ENCODE measurements at places on chromosomes 6 and 20.

- no peak for DNase-seq
Measured at GRCh38 chr6:111738156-111738555, 132.5 kb upstream of the TRAF3IP2 start.

DNA sequence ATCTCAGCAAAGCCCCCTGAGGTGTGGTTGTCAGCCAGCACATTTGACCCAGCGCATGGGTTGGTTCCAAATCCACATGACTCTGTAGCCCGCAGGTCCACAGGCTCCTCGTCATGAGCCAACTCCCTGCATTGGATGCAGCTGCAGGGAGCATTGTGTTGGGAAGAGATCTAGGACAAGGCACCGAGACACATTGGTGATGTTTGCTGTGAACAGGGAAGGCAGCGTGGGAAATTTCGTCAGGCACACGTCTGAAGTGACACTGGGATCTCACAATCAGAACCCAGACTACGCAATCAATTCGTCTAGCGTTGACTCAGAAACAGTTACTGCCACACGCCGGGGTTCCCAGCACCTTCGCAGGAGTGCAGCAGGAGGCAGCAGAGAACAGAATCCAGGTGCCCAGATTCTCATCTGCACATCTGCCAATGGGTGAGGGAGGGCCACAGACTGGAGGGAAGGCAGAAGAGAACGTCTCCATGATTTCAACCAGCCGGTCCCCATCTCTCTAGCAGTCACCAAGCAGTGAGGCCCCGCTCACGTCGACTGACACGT, 177.0 kb downstream of the TTLL2 start:
- no peak for DNase-seq

GRCh38 chr20:21147593-21147992, 21.7 kb downstream of the KIZ start:
- no peak for DNase-seq

- no peak for DNase-seq
Measured at GRCh38 chr20:48904566-48905296, 16.8 kb upstream of the ARFGEF2 start.

DNA sequence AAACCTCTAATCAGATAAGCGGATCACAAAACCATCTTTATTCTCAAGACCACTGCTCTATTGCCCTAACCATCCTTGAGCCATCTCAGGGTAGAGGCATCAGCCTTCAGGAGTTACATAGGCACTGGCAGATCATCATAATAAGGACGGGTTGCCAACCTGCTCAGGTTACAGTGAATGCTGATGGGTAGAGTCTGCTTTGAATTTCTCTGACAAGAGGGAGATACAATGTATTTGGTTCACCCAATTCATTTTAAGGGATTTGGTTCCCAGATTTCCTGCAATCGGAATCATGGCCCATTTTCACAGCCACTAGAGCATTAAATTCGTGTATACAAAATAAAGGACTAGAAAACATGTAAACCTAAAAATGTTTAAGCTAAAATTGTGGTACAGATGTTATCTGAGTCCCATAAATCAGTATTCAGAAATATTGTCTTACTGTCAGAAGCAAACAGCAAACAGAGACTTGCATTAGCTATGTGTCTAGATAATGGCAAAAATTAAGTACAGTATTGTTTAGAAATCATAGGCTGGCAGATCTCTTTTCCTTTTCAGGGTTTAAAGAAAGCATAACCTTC, 41.9 kb upstream of the TMEM170B start:
- DNase-seq = no peak

GRCh38 chr20:22757424-22758183, 173.2 kb upstream of the FOXA2 start:
- no peak for DNase-seq

DNA sequence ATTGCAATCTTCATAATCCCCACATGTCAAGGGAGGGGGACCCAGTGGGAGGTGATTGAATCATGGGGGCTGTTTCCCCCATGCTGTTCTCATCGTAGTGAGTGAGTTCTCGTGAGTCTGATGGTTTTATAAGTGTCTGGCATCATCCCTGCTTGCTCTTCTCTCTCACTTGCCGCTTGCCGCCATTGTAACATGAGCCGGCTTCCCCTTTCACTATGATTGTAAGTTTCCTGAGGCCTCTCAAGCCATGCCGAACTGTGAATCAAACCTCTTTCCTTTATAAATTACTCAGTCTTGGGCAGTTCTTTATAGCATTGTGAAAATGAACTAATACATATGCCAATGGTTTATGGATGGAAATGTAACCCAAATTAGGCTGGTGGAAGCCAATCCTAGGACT, 109.4 kb upstream of the AKAP12 start:
- no peak for DNase-seq

- DNase-seq = no peak
Measured at GRCh38 chr6:146770275-146770964, 171.6 kb downstream of the ADGB start.

GRCh38 chr6:39415482-39415881, 93.0 kb upstream of the KCNK16 start:
- no peak for DNase-seq

DNA sequence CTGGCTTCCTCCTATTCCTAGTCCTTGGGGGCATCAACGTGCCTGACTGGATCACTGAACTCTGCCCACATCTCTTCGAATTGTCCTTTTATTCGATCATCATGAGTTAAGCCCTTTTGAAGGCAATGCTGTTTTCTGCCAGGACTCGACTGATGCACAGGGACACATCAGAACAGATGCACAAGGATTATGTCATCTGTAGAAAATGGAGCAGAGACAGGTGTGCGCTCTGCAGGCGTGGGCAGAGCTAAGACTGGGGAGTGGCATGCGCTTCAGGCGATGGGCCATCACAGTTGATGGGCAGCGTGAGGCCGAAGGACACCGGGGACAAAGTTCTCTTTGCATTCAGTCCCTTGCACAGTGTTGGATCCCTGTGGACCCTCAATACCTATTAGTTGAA, 13.1 kb downstream of the GABRR1 start:
- no peak for DNase-seq

- DNase-seq = no peak
Measured at GRCh38 chr6:75130784-75131183, 75.1 kb downstream of the COL12A1 start.

GRCh38 chr6:3712827-3713665, 38.5 kb downstream of the PXDC1 start:
- DNase-seq = no peak

- DNase-seq = no peak
Measured at GRCh38 chr20:19964289-19965265, 52.6 kb upstream of the NAA20 start.

DNA sequence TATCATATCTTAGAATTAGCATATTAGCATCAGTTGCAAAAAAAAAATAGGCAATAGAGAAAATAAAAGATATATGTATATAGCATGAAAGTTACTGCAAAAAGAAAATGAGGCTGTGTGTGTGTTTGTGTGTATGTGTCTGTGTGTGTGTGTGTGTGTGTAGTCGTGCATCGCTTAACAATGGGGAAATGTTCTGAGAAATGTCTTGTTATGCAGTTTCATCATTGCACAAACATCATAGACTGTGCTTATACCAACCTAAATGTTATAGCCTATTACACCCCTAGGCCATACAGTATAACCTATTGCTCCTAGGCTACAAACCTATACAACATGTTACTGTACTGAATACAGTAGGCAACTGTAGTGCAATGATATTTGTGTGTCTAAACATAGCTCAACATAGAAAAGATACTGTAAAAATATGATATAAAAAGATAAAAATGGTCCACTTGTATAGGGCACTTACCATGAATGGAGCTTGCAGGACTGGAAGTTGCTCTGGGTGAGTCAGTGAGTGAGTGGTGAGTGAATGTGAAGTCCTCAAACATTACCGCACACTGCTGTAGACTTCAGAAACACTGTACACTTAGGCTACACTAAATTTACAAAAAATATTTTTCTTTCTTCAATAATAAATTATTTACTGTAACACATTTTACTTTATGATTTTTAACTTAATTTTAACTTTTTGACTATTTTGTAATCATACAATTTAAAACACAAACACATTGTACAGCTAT, 805.1 kb downstream of the KIF16B start:
- no peak for DNase-seq

DNA sequence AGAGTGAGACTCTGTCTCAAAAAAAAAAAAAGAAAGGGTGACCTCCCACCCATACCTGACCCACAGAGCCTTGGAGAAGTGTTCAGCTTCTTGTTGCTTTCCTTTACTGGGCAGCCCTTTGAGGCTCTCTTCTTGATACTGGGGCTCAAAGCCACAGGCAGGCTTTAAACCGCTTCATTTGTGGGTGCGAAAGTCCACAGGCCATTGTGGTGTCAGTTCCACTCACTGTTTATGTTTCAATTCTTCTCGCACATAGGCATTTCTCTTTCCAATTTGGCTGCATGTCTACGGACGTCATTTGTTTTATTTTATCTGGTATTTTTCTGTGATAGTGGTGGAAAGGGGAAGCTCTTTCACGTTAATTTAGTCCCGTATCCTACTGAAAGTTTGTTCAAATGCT, 34.6 kb downstream of the PPARD start:
- no peak for DNase-seq

DNA sequence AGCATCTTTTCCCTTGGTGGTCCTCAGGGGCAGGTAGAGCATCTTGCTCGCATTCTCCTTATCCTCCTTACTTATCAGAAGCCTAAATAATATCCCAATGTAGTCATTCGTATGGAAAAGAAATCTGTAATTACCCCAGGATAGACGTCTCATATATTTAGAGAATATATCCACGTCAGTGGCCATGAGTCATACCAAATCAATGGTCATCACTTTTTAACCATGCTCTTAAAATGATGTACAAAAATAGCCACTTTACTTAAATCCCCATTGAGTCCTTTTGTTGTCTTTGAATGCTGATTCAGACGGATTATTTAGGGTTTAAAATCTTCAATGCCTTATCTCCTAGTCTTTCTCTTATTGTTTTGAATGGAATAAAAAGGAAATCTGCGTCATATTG, 231.7 kb upstream of the STXBP5 start:
- DNase-seq = no peak

DNA sequence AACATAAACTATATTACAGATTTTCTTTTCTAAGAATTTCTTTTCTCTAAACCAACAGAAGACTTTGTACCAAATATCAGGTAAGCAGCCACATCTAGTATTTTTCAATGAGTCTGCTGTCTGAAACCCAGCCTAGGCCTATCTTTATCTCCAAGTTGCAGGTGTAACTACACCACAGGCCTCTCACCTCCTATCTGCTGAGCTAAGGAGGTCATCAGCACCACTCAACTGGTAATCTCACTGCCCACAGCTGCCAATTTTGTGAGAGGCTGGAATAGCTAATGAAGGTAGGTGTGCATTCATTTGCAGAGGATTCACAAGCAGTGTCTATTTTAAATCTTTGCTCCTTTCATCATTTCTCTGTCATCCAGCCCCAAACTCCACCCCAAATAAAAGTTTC, 584.8 kb downstream of the HDGFL1 start:
- DNase-seq = no peak

DNA sequence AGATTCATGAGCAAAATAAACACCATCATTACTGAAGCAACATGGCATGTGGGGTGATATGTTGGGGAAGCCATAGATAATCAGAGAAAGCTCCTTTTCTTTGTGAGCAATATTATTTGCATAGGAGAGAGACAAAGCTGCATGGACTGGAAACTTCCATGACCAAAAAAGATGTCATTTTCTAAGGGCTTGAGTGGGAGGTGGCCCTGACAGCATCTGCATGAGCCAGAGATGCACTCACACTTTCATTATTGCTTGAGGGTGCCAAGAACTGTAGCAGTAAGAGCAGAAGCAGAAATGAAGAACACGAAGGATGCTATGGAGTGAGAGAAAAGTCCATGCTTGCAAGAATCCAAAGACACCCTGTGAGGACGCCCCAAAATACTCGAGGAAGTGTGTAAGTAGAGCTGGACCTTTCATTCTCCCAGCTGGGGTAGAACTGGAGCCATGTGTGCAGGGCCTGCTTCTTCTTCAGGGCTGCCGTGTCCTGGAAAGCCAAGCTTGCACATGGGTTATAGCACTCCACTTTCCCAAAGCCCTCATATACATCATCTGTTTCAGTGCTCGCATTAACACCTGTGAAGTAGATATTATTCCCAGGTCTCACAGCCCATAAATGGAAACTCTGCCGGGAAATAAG, 851.2 kb downstream of the DHX35 start:
- no peak for DNase-seq

- no peak for DNase-seq
Measured at GRCh38 chr6:169345146-169345545, 91.5 kb upstream of the THBS2 start.

- DNase-seq = no peak
Measured at GRCh38 chr20:51335329-51335841, 207.1 kb downstream of the NFATC2 start.

DNA sequence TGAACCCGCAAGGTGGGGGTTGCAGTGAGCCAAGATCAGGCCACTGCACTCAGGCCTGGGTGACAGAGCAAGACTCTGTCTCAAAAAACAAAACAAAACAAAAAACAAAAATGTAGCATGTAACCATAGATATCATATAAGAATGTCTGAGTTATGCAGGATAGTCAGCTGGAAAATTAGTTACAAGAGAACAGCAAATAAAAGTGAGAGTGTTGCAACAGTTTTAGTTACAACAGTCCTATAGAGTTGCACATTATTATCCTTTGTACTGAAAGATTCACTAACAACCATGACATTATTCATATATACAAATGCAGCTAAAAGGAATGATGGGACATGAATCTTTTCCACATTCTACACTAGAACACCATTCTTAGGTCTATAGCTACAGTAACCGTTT, 16.4 kb downstream of the RNF24 start:
- no peak for DNase-seq

- no peak for DNase-seq
Measured at GRCh38 chr20:38243709-38244020, 16.9 kb downstream of the KIAA1755 start.

- DNase-seq = no peak
Measured at GRCh38 chr6:101630941-101631340, 237.4 kb downstream of the GRIK2 start.

DNA sequence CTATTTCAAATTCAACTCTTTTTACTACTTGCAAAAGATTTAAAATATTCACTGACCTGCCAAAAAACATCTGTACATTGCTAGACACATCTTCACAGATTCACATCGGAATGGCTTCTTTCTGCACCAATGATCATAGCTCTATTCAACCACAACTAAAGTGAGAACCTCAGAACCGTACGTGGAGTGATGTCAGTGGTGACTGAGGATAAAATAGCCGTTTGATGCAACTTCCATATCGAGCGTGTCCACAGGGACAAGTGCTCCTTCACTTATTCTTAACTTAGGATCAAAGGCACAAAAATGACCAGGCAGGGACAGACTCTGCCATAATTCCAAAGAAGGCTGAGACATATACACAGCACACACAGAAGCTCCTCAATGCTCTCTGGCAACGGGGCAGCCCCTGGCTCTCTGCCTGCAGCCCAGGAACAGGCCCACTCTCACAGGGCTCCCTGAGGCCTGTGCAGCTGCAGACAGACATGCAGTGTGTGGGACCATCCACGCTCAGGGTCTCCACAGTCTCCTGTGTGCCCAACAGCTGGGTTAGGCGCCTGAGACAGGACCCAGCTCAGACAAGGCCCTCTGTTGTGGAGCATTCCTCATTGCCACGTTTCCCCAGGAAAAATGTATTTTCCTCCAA, 22.8 kb downstream of the FYN start:
- no peak for DNase-seq
